ENCODE measurements at places on chromosomes 2 and 18.

DNA sequence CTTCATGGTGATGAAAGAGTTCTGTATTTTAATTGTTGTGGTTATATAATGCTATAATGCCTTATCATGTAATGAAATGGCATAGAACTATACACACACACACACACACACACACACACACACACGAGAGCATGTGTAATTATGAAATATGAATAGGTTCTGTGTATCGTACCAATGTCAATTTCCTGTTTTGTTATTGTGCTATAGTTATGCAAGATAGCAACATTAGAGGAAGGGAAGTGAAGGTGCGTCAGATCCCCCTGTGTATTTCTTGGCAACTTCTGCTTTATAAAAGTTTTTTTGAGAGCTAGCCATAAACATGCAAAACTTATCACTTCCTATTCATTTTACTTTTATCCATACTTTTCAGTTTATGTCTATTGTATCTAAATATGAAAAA is 60.7 kb upstream of the ARHGAP15 start:
- DNase-seq = no peak

GRCh38 chr2:228819701-228820100 is 451.4 kb downstream of the PID1 start:
- DNase-seq = peak; percentile 30

GRCh38 chr2:168424112-168424951 is 31.7 kb upstream of the CERS6 start:
- DNase-seq = peak; percentile 26

DNA sequence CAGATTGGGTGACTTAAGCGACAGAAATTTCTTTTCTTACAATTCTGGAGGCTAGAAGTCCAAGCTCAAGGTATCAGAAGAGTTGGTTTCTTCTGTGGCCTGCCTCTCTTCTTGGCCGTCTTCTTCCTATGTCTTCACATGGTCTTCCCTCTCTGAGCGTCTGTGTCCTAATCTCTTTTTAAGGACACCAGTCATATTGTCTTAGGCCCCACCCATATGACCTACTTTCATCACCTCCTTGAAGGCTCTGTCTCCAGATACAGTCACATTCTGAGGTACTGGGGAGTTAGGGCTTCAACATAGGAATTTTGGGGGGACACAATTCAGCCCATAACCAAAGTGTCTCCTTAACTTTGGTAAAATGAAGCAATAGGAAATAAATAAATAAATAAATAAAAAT is 110.9 kb upstream of the EPC2 start:
- no peak for DNase-seq

GRCh38 chr2:235105821-235106359 is 154.1 kb downstream of the SH3BP4 start:
- DNase-seq = no peak

GRCh38 chr2:11319939-11320338 is 24.5 kb downstream of the ROCK2 start:
- peak; percentile 70 for DNase-seq

DNA sequence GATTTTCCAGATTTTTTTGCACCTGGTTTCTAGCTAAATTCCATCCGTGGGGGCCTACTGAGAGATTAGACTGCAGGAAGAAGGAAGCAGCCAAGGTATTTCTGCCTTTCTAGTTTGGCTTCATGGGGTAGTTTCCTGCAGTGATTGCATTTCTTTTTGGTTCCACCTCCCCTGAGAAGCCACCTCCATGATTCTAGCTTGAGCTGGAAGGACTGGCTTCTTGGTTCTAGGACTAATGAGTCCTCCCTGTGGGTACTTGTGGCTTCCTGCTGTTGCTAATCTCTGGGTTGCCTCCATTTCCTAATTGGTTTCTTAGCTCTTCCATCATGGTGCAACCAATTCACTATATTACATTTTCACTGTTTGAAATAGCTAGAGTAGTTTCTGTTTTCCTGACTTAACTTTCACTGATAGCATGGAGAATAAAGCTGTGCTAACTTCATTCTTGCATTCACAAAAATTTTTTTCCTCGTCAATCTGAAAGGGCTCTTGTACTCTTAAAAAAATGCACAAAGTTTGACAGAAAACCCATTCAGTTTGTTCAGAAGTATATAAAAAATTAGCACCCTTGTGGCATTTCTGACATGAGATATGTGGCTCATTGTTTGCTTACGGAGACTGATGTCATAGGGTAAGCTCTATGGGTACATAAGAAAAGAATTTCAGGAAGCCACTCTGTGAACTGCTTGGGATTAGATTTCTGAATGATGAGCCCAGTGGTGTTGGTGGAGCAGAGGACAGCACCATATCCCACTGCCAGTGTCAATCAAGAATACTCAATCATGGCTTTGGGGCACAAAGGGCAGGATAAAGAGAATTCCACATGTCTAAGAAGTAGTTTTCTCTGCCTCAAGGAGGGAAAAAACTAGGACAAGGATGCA is 242.8 kb upstream of the RBMS1 start:
- DNase-seq = peak; percentile 84

- DNase-seq = peak; percentile 30
Observed at GRCh38 chr2:179435000-179435399, 170.4 kb upstream of the SESTD1 start.

- DNase-seq = no peak
Observed at GRCh38 chr2:106122157-106122556, 71.9 kb downstream of the UXS1 start.

- peak; percentile 23 for DNase-seq
Observed at GRCh38 chr18:13235421-13235831, 16.9 kb downstream of the LDLRAD4 start.

DNA sequence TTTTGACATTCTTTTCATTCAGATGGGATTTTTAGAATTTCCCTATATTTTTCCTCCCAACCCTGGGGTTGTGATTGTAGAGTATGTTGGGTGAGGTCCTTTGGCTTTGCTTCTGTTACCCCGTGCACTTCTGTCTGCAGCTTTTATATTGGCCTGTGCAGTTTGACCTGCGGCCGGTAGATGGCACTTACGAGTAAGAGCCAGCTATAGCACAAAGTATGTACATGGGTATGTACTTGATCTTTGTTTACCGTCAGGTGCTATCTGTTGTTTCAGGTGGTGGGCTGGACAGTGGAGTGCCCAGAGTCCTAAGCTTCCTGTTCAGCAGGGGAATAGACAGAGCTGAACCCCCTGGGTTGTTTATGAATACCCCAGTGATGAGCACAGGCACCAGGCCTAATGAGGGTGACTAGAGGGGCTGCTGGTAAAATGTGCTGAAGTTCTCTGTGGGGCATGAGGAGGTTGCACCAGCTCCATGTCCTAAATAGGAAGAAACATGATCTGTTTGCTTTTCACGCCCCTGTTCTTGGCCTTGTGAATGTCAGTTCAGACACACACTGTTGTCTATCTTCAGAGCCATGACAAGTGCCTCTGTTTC is 58.9 kb upstream of the THUMPD2 start:
- DNase-seq = peak; percentile 49

GRCh38 chr18:10660179-10660884 is 134.5 kb downstream of the NAPG start:
- DNase-seq = peak; percentile 82

DNA sequence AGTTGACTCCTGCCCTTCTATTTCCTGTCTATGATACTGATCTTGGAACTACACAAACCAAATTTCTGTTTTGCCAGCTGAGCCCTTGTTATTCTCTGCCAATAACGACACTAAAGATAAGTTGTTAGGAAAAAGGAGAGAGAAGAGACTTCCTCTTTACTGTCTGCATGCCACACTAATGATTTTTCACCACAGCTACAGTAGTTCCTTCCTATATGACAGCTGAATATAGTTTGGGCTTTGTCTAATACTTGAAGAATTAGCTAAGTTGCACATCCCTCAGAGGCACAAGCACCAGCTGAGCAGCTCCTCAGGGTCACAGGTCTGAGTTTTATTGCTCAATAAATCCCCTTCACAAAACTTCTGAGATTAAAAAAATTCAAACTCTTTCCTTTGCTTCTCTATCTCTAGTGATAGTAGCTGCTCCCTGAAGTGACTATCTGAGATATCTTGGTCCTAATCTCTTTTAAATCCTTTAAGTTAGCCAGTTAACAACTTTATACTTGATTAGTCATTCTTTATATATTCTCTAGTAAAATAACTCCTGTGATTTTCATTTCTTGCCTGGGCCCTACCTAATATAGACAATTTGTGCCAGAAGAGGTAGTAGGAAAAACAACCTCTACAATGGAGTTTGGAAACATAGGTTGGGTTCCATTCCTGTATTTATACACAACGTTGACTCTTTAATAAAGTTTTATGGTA is 253.0 kb upstream of the CNTNAP5 start:
- DNase-seq = no peak

DNA sequence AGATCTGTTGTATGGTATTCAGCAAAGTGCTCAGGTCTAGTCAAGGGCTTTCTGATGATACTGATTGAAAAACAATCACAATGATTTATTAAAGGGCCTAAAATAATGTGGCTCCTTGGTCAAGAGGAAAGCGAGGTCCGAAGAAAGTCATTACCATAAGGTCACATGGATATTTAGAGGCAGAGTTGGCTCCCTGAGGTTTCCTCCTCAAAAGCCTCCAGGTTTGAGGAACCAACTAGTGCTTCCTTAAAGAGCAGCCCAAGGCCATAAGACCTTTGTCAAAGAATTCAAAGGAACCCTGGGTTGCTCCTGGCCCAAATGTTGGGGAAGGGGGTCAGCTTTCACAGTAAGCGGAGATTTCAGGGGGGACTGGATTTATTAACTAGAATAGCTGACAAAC is 280.7 kb upstream of the ATP5MC3 start:
- DNase-seq = no peak

DNA sequence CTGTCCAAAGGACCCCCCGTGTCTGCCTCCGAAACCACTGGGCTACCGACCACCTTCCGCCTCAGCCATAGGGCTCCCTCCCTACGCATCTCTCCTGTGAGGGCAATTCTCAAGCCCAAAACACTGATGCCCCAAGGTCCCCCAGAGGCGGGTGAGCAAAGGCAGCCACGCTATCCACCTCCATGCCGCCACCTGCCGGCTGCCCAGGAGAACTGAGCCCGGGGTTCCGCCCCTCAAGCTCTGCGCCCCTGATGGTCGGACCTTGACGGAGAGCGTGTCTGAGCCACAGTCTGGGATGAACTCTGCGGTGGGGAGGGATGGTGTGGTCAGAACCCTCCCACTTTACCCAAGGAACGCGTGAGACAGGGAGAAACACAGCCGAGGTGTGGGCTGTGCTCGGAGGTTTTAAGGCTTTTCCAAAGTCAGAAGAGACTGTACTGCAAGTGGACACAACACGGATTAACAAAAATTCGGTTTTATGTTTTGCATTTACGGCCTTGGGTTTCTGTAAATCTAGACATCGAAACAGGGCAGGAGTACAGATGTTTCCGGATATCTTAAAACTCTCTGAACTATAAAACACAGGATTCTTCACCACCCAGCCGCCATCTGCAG is 114.1 kb downstream of the ZNF516 start:
- peak; percentile 14 for DNase-seq

DNA sequence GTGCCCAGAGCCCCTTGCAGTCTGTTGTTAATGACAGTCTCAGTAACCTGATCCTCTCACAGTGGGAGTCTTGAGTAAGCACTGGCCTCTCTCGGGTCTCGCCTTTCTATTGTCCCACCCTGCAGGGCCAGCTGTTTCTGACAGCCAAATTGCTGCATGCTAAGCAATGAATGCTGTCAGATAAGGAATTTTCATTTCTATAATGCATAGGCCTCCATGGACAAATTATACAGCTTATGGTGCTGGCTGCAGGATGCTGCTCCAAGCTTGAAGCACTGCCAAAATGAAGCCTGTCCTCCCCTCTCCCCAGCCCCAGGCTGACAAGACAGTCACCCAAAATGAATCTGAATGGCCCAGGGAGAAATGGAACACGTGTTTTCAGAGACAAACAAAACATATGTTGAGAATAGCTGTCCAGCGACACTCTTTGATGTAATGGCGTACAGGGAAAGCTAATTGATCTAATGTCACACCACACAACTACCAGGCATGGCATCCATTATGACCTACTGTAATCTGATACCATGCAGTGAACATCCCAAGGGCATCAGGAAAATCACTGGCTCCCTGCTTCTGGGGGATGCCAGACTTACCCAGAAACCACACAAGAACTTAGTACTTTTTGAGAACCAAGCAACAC is 36.8 kb downstream of the ACVR1 start:
- DNase-seq = peak; percentile 82

DNA sequence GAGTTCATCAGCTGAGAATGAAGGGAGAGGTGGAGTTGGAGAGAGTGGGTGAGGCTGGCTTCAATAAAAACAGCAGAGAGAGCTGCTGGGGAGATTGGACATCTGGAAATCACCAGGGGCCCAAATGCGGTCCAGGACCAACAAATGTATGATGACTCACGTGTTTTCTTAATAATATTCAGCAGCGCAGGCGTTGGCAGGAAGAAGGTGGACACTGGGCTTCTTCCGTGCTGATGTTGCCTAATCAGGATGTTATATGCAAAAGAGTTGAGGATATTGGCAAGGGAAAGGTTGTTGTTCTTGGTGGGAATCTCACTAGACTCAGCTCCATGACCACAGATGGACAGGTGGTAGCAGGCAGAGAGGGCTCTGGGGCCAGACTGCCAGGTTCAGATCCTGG is 12.8 kb upstream of the PLA2R1 start:
- peak; percentile 74 for DNase-seq

- no peak for DNase-seq
Observed at GRCh38 chr2:204228169-204228886, 291.8 kb downstream of the ICOS start.

GRCh38 chr2:67524777-67525176 is 127.6 kb downstream of the ETAA1 start:
- no peak for DNase-seq

GRCh38 chr2:226124548-226125011 is 675.0 kb downstream of the IRS1 start:
- DNase-seq = peak; percentile 19

GRCh38 chr2:117714110-117714509 is 100.4 kb upstream of the DDX18 start:
- DNase-seq = no peak

GRCh38 chr2:223925106-223925505 is 20.0 kb downstream of the WDFY1 start:
- DNase-seq = peak; percentile 66

- DNase-seq = peak; percentile 96
Observed at GRCh38 chr18:32349728-32350395, 120.8 kb downstream of the GAREM1 start.

DNA sequence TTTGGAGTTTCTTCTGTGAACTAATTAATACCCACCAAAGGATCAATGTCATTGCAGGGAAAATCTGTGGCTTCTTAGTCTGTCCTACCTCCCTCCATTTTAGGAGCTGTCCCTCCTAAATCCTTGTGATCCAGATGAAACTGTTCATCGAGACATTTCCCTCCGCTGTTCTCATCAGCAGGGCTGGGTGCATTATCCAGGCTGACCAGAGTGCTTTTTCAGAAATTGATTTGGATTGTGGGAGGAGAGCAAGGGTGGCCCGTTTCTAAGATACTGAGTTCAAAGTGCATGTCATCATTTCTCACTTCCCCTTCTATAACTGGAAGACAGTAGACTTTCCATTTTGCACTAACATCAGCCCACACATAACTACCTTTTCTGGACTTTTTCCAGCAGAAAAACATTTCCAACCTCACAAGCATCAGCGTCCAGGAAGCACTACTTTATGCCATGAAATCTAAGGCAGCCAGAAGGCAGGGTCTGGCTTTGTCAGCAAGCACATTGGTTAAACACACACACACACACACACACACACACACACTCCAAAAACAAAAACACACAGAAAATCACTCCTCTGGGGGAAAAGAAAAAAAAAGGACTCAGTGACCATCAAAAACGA is 94.1 kb downstream of the ANKRD44 start:
- no peak for DNase-seq
